Activated T-cell treated with anti-CD3 and anti-CD28 coated beads, Interleukin-2, amount 50 U/mL, for 72 hours (primary cell): ENCODE measurements at places on chromosomes 3 and 15. TPM values are rescaled to one million over a fixed set of nuclear protein-coding genes. Genes with fewer than 3 reads are reported as not detected.

Gene DNAJB8
- total RNA-seq = not detected

Gene ATP13A5
- total RNA-seq = not detected

Gene CPN2
- not detected for total RNA-seq

Gene PPP1R14D
- not detected for total RNA-seq

Gene CCRL2
- 3.2 TPM for total RNA-seq

Gene DAPK2
- 2.3 TPM for total RNA-seq

Gene SI
- total RNA-seq = not detected

Gene SLTM
- 115 TPM for total RNA-seq

Gene WDR93
- 0.19 TPM for total RNA-seq

Gene PTX3
- total RNA-seq = 0.65 TPM

GRCh38 chr3:73584873-73585272, 39.9 kb downstream of the PDZRN3 start:
- no peak overlapping the region for H3K27ac ChIP-seq
- no peaks in the 10 kb centered on the region for H3K27me3 ChIP-seq
- no peaks in the 10 kb centered on the region for H3K4me1 ChIP-seq
- no peak overlapping the region for H3K4me3 ChIP-seq
- no peak for DNase-seq

DNA sequence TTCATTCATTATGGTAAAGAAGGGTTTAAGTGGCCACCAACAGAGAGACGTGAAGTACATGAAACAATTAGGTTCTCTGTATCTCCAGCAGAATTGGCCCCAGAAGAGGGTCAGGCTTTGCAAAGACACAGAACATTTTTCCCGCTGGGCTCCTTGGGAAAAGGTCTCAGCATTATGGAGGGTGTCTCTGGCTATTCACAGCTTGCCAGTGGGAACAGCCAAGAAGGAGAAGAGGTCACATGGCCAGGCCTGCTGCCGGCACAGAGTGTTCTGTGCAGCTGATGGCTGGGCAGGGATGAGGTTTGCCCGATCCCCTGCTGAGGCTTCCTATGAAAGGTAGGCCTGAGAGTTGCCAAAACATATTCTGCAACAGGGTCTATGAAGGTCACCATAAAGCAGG, 77.8 kb upstream of the LPP start:
- H3K27me3 ChIP-seq = no peaks in the 10 kb centered on the region
- H3K4me3 ChIP-seq = no peak overlapping the region
- H3K27ac ChIP-seq = no peak overlapping the region
- no peak for DNase-seq
- H3K36me3 ChIP-seq = peaks cover 3% of the 10 kb centered on the region
- peaks cover 6% of the 10 kb centered on the region for H3K4me1 ChIP-seq

GRCh38 chr3:61532739-61533500, 28.5 kb upstream of the PTPRG start:
- no peaks in the 10 kb centered on the region for H3K4me1 ChIP-seq
- peaks cover 7% of the 10 kb centered on the region for H3K27me3 ChIP-seq
- no peak overlapping the region for H3K27ac ChIP-seq
- H3K4me3 ChIP-seq = no peak overlapping the region

GRCh38 chr3:129016356-129016719, 15.2 kb downstream of the EFCC1 start:
- peak overlapping the region; percentile 99 for H3K27ac ChIP-seq
- H3K4me3 ChIP-seq = peak overlapping the region; percentile 87
- H3K36me3 ChIP-seq = no peaks in the 10 kb centered on the region
- no peaks in the 10 kb centered on the region for H3K27me3 ChIP-seq

DNA sequence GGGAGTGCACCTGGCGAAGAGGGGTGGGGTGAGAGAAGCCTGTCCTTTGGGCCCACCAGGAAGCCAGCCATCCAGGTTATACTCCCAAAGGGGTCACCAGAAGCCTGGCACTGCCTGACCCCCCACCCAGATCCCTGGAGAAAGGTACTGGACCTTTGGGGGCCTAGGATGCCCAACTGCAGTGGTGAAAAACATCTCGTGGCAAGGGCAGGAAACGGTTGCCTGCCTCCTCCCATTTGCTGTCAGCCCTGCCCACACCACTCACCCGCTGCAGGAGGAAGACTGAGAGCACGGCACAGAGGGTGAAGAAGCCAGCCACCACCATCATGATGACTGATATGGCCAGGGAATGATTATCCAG, 2.2 kb upstream of the ULK3 start:
- peaks cover 46% of the 10 kb centered on the region for H3K4me1 ChIP-seq
- peaks cover 6% of the 10 kb centered on the region for H3K36me3 ChIP-seq
- DNase-seq = peak; percentile 70
- H3K4me3 ChIP-seq = peak overlapping the region; percentile 64

- H3K4me1 ChIP-seq = no peaks in the 10 kb centered on the region
- H3K27ac ChIP-seq = no peak overlapping the region
- no peaks in the 10 kb centered on the region for H3K27me3 ChIP-seq
- peak; percentile 68 for DNase-seq
- H3K36me3 ChIP-seq = peaks cover 16% of the 10 kb centered on the region
These were observed 20.4 kb downstream of the FAH start for GRCh38 chr15:80173022-80173759.

DNA sequence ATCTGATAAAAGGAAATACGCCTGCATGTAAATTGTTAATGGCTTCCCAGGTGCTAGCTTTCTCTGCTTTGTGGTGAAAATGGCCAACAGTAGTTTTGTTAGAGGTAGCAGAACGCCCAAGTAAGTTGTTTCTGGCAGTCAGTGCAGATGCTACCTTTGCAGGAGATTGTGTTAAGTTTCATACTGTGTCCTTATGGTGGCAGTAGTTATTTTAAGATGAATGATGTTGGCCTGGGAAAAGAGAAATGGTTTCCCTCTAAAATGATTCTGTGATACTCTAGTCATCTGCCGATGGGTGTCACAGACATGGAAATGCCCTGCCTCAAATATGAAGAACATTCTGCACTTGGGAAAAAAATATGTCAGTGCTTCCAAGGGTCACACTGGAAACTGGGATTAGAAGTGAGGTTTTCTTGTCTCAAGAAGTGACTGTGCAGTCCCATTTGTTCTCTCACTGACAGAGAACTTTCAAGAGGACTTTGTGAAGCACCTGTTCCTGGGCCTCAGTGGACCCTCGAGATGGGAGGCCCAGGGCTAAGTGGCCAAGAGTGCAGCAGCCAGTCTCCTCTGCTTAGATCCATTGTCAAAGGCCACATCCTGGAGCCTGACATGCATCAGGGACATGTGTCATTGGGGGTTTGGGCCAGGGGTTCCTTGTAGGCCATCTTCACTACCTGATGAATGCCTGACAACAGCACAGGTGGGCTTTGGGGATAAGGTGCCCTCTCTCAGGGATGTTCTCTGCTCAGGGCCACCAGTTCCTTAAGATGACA, 393.3 kb downstream of the CACNA2D3 start:
- no peak overlapping the region for H3K27ac ChIP-seq
- H3K4me3 ChIP-seq = no peak overlapping the region
- H3K4me1 ChIP-seq = no peaks in the 10 kb centered on the region

DNA sequence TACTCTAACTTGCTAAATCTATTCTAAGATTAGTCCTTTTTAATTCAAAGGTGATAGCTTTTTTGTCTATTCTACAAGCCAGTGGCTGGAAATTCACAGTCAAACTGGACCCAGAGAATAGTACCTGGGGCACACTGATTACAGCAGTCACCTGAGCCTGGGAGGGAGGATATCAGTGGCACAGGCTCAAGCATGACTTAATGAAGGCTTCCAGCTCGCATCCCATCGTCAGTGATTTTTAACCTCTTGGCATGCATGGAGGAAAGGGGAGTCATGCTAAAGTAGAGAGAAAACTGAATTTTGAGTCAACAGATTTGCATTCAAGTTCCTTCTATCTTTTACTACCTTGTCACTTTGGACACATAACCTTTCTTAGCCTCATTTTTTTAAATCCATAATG, 24.8 kb downstream of the GOLIM4 start:
- H3K4me3 ChIP-seq = no peak overlapping the region
- DNase-seq = no peak
- H3K36me3 ChIP-seq = no peaks in the 10 kb centered on the region
- H3K4me1 ChIP-seq = peaks cover 6% of the 10 kb centered on the region

DNA sequence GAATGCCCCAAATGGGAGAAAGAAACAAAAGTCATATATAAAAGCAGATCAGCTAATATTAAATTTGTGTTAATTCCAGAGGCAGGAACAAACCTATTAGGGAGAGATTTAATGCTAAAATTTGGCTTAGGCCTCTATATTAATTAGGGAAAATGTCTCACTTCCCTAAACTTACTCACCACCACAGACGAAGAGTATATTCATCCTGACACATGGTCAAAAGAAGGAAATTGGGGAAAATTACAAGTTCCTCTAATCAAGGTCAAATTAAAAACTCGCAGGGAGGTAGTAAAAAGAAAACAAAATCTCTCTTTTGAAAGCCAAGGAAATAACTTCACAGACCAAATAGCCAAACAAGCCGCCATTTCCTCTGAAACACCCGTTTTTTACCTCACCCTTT, 32.2 kb downstream of the GRM2 start:
- H3K36me3 ChIP-seq = no peaks in the 10 kb centered on the region
- no peak for DNase-seq
- H3K4me3 ChIP-seq = no peak overlapping the region
- H3K27ac ChIP-seq = no peak overlapping the region

- peak overlapping the region; percentile 91 for H3K4me3 ChIP-seq
- H3K27ac ChIP-seq = peak overlapping the region; percentile 68
- no peaks in the 10 kb centered on the region for H3K27me3 ChIP-seq
These were observed 5.2 kb downstream of the GNAI2 start for GRCh38 chr3:50241163-50241562.

GRCh38 chr3:73215281-73215680, 153.8 kb downstream of the EBLN2 start:
- no peak overlapping the region for H3K27ac ChIP-seq
- no peak overlapping the region for H3K4me3 ChIP-seq
- no peak for DNase-seq
- H3K36me3 ChIP-seq = no peaks in the 10 kb centered on the region
- no peaks in the 10 kb centered on the region for H3K27me3 ChIP-seq

DNA sequence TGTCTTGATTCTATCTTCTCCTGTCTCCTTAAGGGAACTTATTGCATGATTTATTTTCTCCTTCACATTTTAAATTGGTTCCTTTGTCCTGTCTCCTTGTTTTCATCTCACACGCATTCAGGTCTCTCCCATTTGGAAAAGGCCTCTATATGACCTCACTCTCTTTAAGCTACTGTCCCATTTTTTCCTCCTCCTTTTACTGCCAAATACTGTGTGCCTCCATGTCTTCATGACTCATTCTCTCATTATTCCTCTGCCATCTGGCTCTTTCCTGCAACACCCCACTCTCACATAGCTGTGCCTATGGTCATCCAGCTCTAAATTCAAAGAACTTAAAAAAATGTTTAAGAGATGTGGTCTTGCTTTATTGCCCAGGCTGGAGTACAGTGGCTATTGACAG, 48.0 kb downstream of the TYRO3 start:
- H3K4me3 ChIP-seq = no peak overlapping the region
- H3K27me3 ChIP-seq = peaks cover 30% of the 10 kb centered on the region
- peaks cover 11% of the 10 kb centered on the region for H3K4me1 ChIP-seq
- no peak overlapping the region for H3K27ac ChIP-seq
- H3K36me3 ChIP-seq = no peaks in the 10 kb centered on the region
- no peak for DNase-seq

DNA sequence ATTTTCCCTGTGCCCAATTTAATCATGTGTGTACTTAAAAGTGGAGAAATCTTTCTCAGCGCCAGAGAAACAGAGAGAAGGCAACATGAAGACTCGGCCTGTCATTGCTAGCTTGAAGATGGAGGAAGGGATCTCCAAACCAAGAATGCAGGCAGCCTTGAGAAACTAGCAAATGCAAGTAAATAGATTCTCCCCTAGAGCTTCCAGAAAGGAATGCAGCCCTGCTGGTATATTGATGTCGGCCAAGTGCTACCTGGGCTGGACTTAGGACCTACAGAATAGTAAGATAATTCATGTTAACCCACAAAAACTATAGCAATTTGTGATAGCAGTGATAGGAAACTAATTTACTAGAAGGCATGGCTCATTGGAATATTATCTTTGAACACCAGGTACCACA, 150.9 kb upstream of the ABI3BP start:
- H3K36me3 ChIP-seq = no peaks in the 10 kb centered on the region
- peaks cover 26% of the 10 kb centered on the region for H3K27me3 ChIP-seq
- no peak overlapping the region for H3K4me3 ChIP-seq
- no peak for DNase-seq

DNA sequence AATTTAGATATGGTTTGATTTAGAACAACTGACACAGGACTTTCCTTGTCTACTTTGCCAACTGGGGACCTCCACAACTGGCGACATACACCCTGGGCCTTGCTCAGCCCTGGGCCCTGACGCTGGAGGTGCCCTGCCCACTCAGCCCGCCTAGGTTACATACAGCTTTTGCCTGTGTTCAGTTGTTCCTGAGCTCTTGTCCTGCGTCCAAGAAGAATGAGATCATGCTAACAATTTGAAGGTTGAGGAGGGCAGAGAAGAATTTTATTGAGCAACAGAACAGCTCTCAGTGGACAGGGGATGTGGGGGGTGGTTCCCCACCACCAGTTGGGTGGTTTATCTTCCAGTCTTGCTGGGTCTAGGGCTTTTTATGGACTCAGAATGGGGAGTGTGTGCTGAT, 67.9 kb downstream of the IQCH start:
- H3K4me3 ChIP-seq = no peak overlapping the region
- H3K27me3 ChIP-seq = peaks cover 20% of the 10 kb centered on the region
- no peak for DNase-seq
- no peak overlapping the region for H3K27ac ChIP-seq

- H3K27ac ChIP-seq = no peak overlapping the region
- H3K4me1 ChIP-seq = no peaks in the 10 kb centered on the region
- H3K4me3 ChIP-seq = no peak overlapping the region
- DNase-seq = no peak
- no peaks in the 10 kb centered on the region for H3K27me3 ChIP-seq
These were observed 23.1 kb upstream of the SKOR1 start for GRCh38 chr15:67801926-67802914.

- peaks cover 52% of the 10 kb centered on the region for H3K4me1 ChIP-seq
- DNase-seq = no peak
- H3K36me3 ChIP-seq = peaks cover 19% of the 10 kb centered on the region
- peaks cover 25% of the 10 kb centered on the region for H3K27me3 ChIP-seq
- no peak overlapping the region for H3K27ac ChIP-seq
- no peak overlapping the region for H3K4me3 ChIP-seq
These were observed 3.9 kb upstream of the CXCR6 start for GRCh38 chr3:45939341-45939771.

GRCh38 chr15:84816694-84817465, at the start of gene ALPK3:
TSS of gene ALPK3 (plus strand) at chr15:84817356. CDS start at chr15:84817453, 97 bp downstream.
- peaks cover 6% of the 10 kb centered on the region for H3K4me1 ChIP-seq
- no peaks in the 10 kb centered on the region for H3K36me3 ChIP-seq

DNA sequence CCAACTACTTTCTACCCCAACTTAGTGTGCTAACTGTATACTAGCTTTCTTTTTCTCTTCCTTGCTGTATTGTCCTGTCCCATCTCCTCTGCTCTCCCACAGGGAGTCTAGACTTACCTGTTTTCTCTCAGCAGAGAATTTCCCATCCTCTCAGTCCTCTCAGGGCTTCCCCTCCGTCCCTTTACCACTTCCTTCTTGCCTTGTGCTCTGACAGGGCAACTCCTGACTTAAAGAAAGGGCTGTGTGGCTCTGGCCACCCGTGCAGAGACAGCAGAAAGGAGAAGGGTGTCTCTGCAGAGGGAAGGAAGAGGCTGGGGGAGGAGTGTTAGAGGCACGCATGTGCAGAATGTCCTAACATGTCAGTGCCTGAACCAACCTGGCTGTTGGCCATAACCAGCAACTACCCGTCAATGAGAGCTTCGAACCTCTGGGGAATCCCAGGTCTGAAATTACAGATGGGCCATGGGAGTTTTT, at the start of gene GCSAM:
GCSAM (minus strand) TSS at position 274 of the 474 bp plus-strand sequence; CDS start at position 146, 128 bp downstream.
- H3K27ac ChIP-seq = peak within 1 kb of the TSS; percentile 88
- H3K4me3 ChIP-seq = peak within 1 kb of the TSS; percentile 93
- H3K36me3 ChIP-seq = peaks cover 4% of the 10 kb centered on the region
- H3K4me1 ChIP-seq = peaks cover 93% of the 10 kb centered on the region
- no peaks in the 10 kb centered on the region for H3K27me3 ChIP-seq
- DNase-seq = peak; percentile 76

GRCh38 chr3:98513091-98513511, 9.6 kb downstream of the CLDND1 start:
- no peak overlapping the region for H3K4me3 ChIP-seq
- peak; percentile 48 for DNase-seq
- peaks cover 60% of the 10 kb centered on the region for H3K4me1 ChIP-seq
- peaks cover 34% of the 10 kb centered on the region for H3K36me3 ChIP-seq
